ENCODE measurements at places on chromosomes 6 and 20.

DNA sequence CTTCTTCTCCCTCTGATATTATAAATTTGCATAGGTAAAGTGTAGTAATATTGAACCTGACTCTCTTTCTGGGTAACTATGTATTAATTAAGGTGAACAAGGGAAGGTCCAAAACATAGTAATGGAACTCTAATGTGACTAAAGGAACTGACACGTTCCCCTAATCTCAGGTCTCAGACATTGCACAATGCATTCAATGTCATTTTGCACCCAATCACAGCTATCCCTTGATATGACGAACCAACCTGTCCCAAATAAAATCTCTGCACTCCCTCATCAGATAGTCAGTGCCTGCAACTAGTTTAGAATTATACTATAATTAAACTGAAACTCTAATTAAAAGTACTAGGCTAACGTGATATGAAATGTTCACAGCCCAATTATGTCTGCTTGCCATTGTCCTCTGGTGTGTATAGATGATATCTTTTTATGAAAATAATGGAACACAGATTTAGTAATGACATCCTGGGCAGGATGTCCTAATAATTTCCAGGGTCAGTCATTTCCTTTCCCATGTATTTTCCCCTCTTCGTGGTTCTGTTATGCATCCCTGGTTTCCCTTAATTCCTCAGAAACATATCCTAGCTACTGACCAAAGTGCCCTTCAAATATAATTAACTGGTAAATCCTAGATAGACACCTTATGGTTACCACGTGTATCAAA, 36.8 kb downstream of the PTPRK start:
- no peak for DNase-seq

- no peak for DNase-seq
Observed at GRCh38 chr6:139693735-139694134, 319.3 kb upstream of the CITED2 start.

DNA sequence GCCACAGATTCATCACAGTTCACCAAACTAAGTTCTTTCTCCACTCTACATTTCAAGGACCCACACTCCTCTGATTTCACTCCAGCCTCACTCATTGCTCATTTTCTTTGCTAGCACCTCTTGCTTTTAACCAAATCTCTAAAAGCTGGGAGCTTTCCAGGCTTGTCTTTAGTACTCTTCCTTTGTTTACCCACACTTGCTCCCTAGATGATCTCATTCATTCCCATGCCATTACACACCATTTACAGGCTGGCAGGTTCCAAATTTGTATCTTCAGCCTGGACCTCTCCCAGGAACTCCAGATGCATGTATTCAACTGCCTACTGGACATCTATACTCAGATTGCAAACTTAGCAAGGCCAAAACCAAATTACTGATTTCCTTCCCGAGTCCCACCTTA, 5.3 kb upstream of the GUCA1B start:
- peak; percentile 96 for DNase-seq

DNA sequence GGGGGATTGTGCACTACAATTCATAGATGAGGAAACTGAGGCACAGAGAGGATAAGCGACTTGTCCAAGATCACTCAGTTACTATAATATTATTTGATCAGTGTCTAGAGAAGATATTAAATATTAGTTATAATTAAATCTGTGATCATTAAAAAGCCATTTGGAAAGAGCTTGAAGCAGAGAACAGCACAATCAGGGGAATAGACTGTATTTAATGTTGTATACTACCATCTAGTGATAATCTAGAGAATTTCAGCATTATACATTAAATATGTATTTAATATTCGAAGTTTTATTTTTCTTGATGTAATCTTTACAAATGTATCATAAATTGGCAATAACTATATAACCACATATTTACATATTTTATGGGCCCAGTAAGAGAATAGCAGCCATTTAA, 20.1 kb upstream of the MTCL3 start:
- peak; percentile 21 for DNase-seq

- DNase-seq, result peak; percentile 83
Observed at GRCh38 chr20:44104798-44105517, 82.0 kb downstream of the JPH2 start.

- no peak for DNase-seq
Observed at GRCh38 chr20:19498756-19499155, 259.3 kb upstream of the RIN2 start.

- no peak for DNase-seq
Observed at GRCh38 chr6:125899726-125900182, 56.8 kb upstream of the HINT3 start.

DNA sequence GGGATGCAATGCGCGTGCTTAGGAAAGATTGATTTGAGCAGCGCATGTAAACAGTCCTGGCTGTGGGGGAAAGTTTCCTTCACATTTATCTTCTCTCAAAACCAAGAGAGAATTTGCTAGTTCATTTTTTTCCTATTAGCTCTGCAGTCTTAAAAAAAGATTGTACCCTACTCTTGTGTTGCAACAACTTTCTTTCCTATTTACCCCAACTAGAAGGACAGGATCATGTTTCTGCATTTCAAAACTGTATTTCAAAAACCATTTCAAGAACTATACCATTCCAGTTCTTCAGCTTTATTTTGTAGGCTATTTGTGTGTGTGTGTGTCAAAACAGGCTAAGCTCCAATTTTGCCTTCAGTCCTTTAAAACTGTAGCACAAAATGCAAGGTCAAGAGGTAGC, 473.1 kb downstream of the KIF16B start:
- no peak for DNase-seq

DNA sequence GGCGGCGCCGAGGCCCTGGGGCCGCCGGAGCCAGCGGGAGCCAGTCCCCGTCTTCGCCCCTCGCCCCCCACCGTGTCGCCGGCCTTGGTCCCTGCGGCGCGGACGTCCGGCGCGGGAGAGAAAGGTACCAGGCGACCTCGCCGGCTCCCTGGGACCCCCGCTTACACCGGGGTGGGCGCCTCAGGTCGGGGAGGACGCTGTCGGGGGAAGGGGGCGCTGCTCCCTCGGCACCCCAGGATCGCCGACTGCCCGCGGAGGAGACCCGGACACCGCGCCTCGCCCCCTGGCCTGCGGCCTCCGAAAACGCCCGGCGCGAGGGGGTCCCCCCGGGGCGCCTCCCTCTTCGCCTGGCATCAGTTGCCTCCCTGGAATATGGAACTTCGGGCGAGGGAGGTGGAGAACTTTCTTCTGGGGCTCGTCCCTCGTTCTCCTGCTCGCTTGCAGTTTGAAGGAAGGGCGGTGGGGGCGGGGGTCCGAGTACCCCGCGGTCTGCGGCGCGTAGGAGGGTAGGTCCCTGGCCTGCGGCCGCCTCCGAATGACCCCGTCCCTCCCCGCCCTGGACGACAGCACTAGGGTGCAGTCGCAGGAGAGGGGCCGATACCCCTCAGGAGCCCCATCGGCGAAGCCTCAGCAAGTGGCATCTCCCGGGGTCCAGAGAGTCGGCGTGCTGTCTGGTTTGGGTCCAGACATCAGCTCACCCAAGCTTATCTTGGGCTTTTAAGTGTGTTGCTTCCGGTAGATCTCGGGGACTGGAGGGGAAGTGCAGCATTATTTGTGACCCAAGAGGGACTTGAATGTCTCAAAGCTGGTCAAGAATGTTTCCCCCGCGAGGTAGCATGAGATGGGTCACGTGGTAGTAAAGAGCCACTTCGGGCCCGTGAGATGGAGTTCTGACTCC, 549 bp downstream of the ANKRD6 start:
- no peak for DNase-seq

DNA sequence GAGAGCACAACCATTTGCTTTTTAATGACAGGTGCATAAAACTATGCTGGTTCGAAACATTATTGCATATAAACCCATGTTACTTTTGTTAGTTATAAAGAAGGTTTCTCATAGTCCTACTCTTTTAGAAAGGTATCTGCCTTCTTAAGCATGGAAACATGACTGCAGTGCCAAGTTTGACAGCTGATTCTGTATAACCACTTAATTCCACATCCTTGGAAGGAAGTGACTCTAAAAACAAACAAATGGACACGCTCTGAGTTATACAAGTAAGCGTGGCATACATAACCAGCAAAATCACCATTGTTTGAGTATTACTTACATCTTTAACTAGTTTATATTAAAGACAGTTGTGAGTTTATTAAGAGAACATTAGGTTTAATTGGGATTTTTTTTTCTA, 125.0 kb upstream of the HDGFL1 start:
- DNase-seq, result peak; percentile 77

DNA sequence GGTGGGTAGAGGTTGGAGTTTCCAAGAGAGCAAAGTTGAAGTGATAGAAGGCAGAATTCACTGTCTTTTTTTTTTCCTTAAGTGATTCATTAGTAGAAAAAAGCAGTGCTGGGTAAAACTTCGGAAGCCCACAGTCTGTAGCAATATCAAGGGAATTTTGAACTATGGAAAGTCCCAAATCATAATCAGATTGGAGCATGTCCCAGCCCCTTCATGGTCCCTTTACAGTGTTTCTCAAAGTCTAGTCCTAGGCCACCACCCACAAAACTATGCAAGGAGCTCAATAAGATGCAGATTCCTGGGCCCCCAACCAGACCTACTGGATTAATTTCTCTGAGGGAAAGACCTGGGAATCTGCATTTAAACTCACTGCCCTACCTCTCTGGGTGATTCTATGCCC, 22.6 kb downstream of the NEDD9 start:
- no peak for DNase-seq

- DNase-seq, result no peak
Observed at GRCh38 chr6:36343109-36343680, 6.5 kb upstream of the BNIP5 start.

DNA sequence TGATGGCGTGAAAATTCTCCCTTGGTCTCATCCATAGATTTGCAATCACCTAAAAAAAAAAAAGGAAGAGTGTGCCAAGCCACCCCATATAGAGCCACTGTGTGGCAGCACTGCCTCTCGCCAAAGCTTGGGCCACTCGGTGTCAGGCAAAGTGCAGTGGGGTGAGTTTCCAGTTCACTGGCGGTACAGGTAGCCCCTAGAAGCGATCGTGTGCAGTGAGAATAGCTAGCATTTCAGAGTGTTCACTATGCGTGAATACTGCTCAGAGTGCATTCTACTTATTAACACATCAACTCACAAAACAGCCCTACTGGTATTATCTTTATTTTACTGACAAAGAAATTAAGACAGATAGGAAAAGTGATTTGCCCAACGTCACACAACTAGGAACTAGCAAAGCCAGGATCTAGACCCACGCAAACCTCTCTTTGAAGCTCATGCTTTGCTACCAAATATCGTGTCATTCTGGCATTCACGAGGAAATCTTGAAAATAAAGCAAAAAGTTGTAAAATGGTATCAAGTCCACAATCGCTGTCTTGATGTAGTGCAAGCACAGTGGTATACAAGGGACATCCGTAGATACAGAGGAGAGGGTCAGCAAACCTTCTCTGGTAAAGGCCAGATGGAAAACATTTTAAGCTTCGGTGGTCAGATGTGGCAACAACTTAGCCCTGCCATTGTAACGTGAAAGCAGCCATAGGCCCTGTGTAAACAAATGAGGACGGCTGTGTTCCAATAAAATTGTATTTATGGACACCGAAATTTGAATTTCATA, 10.4 kb upstream of the GCNT2 start:
- peak; percentile 28 for DNase-seq

GRCh38 chr6:4972438-4972837, 31.4 kb downstream of the RPP40 start:
- DNase-seq, result no peak

- no peak for DNase-seq
Observed at GRCh38 chr6:133380047-133380446, 138.9 kb downstream of the EYA4 start.

- DNase-seq, result no peak
Observed at GRCh38 chr6:43934803-43935602, 165.0 kb downstream of the VEGFA start.

GRCh38 chr6:35757456-35758123, 18.8 kb upstream of the CLPSL2 start:
- DNase-seq, result peak; percentile 46

DNA sequence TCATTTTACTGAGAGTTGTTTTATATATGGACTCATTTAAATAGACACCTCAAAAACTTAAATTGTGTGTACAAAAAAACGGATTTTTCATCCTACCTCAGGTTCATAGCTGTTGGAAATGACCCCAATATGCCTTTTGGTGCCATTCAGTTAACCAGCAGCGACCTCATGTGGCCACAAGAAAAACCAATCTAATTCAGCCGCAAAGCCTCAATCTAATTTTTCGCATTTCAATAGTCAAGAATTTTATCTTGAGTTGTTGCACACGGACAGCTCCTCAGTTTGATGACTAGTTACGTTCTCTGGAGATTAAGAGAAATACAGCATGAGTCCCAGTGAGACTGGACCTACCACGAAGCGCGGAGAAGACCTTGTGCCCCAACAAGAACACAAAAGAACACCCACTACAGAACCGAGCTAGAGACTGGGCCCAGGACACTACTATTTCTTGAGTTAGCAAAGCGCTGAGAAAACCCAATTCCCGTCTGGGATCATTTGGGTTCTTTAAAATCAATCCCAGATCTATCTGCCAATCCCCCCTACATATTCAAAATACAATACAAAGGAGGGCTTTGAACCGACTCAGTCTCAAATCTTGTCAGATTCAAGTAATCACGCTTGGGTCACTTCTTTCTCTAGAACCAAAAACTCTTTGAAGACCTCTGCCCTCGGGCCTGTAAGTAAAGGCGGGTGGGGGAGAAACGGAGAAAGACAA, 1.1 kb downstream of the TCP11 start:
- peak; percentile 84 for DNase-seq

GRCh38 chr20:45828589-45828988, 1.5 kb upstream of the TNNC2 start:
- no peak for DNase-seq

DNA sequence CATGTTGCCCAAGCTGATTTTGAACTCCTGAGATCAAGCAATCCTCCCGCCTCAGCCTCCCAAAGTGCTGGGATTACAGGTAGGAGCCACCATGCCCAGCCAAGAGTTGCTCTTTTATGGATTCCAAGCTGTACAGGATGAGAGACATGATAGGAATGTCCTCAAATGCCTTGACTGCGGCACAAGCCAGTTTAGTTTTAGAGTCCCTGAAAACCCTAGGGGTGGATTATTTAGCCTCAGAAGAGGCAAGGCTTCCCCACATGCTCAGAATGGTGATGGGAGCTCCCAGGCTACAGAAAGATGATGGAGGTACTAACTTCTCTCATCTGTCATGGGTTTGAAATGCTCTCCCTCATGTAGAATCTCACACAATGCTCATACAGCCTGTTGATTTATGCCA, 280.5 kb upstream of the PRND start:
- DNase-seq, result peak; percentile 20

- peak; percentile 51 for DNase-seq
Observed at GRCh38 chr20:62804627-62805154, at the start of gene OGFR. OGFR (plus strand) TSS chr20:62804835; CDS start chr20:62804860, 25 bp downstream.

- DNase-seq, result no peak
Observed at GRCh38 chr6:117512987-117513573, 30.6 kb downstream of the DCBLD1 start.

GRCh38 chr6:169912266-169913095, 161.1 kb downstream of the ERMARD start:
- DNase-seq, result no peak

- DNase-seq, result peak; percentile 37
Observed at GRCh38 chr6:156618600-156619205, 158.5 kb upstream of the ARID1B start.

- DNase-seq, result no peak
Observed at GRCh38 chr6:81307651-81308214, 444.7 kb downstream of the TENT5A start.

- DNase-seq, result no peak
Observed at GRCh38 chr6:111499269-111499793, 16.3 kb upstream of the REV3L start.
